Cerebellum (tissue), 4 donors: ENCODE measurements at places on chromosomes 2 and 18.

GRCh38 chr18:76430636-76431035 is 64.4 kb downstream of the ZNF516 start:
- no peak for DNase-seq

- DNase-seq, result no peak
Measured at GRCh38 chr2:96233436-96233835, 24.8 kb upstream of the STARD7 start.

- DNase-seq, result no peak
Measured at GRCh38 chr2:164964700-164965099, 9.4 kb upstream of the SLC38A11 start.

- no peak for DNase-seq
Measured at GRCh38 chr2:23390152-23390551, 5.2 kb downstream of the KLHL29 start.

DNA sequence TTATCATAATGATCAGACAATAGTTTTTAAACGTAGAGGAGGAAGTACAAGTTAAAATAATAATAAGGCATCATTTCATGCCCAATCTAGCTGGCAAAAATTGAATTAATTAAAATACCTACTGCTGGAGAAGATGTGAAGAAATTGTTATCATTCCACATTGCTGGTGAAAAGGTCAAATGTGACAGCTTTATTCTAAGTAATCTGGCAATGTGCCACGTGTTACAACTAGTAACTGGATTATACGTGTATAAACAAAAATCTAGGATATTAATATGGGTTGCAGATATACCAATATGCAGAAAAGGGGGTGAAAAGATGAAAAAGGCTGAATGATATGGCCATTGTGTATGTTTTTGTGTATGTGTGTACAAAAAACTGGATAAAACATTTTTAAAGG is 32.4 kb downstream of the SMAD2 start:
- DNase-seq, result no peak

DNA sequence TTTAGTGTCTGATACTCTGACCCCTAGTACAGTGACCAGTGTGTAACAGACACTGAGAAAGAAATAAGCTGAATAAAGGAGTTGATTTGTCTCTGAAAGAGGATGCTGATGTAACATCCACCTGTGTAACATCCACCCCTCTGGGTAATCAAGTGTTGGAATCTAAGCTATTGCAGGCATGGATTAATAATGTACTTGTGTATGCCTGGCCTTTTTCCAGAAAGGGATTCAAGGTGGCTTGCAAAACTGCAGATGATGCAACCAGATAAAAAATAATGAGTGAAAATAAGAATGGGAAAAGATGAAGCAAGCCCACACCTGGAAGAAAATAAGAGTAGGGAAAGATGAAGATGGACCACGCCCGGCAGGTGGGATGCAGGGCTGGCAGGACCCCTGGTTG is 48.2 kb upstream of the FOXI3 start:
- DNase-seq, result no peak

- peak; percentile 77 for DNase-seq
Measured at GRCh38 chr2:206800506-206801417, 35.4 kb downstream of the FASTKD2 start.
